HL-60 (cell line): ENCODE measurements at places on chromosomes 7 and 10.

- no peak for DNase-seq
Observed at GRCh38 chr10:54660397-54660796, 140.6 kb downstream of the PCDH15 start.

DNA sequence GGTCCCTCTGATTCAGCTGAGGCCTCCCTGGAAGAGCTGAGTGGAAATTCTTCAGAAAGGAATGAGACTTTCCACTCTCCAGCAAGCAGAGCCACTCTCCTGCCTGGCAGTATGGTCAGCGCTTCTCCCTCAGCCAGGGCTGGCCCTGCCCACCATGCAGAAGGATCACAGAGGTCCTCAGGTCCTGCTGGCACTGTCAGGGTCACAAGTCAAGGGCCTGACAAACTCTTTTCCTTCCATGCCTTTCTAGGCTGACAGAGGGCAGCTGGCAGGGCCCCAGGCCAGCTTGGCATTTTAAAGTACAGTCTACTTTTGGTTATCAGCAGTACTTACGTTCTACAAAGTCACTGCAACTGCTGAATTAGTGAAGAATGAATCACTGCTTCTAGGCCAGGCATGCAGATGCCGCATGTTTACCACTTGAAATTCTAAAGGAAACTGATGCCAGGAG, 119.3 kb upstream of the FRMD4A start:
- DNase-seq, result no peak

DNA sequence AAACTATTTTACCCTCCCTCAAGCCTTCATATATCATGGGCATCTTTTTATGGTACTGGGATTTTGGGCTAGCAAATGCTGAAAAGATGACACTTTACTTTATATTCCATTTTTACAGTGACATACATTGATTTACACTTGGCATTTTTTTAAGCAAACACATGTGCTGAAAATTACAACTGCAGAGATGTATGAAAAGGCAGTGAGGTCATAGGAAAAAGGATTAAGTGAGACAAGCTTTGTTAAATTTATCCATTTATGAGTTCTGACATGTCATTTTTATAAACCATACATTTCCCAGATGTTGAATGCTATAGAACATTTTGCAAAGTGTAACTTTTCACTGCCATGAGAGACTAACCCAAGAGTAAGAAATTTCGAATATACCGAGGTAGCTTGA, 68.8 kb upstream of the RSU1 start:
- DNase-seq, result no peak

- DNase-seq, result no peak
Observed at GRCh38 chr7:70288781-70289456, 690.6 kb downstream of the AUTS2 start.

GRCh38 chr7:39880556-39880955, 69.5 kb upstream of the CDK13 start:
- DNase-seq, result no peak

GRCh38 chr7:107387128-107387527, 82.7 kb upstream of the GPR22 start:
- DNase-seq, result no peak

DNA sequence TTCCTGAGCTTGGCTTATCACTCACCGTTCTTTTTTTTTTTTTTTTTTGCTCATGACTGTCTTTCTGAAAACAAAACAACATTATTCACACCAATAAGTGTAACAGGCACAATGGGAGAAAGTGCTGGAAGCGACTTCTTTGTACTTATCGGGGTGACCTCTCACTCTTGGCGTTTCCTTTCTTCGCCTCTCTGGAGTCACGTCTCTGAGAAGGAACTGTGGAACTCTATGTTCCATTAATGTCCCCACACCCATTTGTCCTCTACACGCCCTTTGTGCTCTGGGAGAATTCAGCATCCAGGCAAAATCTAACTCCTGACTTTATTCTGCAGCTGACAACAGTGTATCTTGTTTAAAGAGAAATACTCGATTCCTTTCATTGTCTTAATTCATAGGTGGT, 70.8 kb upstream of the FAM204A start:
- DNase-seq, result no peak

GRCh38 chr7:47905076-47905920, 43.0 kb downstream of the PKD1L1 start:
- no peak for DNase-seq

GRCh38 chr10:112899391-112900065, 50.5 kb upstream of the TCF7L2 start:
- no peak for DNase-seq

GRCh38 chr10:64682043-64682442, 1160.8 kb downstream of the REEP3 start:
- no peak for DNase-seq

DNA sequence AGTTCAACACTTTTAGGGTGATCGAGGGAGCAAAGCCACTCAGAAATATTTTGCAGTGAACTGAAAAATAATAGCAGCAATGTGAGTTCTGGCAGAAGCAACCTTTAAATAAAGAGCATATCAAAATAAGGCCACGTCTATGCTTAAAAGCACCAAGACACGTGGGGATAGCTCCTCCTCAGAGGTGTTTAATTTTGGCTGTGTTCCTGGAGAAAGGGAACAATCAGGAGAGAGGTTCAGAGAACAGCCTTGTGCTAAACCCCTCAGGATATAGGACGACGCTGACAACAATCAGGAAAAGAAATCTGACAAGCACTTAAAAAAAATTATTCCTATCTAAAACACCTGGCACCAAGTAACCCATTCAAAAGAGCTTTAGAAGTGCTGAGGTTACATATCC, 471.9 kb upstream of the CELF2 start:
- DNase-seq, result no peak

DNA sequence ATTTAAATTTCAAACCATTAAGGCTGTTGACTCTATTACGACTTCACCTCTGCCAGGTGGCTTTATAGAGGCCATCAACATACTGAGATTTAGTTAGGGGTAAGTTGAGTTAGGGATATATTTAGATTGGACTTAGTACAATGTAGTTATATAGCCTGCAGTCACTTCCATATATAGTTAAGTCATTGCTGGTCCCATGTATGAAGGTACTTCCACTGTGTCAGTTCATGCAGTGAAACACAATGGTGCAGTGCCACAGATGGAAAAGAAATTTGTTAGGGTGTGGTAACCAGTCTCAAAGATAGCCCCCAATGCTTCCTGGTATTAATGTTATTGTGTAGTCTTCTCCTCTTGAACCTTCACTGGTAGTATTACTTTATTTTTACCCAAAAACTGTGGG, 12.6 kb upstream of the TSPAN13 start:
- no peak for DNase-seq

- DNase-seq, result no peak
Observed at GRCh38 chr10:98431016-98431415, 15.7 kb downstream of the HPS1 start.

DNA sequence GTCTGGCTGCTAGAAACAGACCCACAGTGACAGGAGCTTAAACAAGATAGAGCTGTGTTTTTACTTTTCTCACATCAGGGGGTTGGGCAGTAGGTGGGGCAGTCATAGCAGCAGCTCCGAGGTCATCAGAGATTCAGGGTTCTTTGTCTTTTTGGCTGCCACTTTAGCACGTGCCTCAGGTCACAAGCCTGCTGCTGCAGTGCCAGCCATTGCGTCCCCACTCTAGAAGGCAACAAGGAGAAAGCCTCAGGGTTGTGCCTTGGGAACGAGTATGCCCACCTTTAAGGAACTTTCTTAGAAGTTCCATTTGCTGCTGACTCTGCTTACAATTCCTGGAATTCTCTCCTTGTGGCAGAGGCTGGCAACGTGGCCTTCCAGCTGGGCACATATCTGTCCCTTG, 660.7 kb upstream of the FOXK1 start:
- DNase-seq, result no peak
